ENCODE measurements at places on chromosomes 2 and 18. TPM values are rescaled to one million over a fixed set of nuclear protein-coding genes. Genes with fewer than 3 reads are reported as not detected.
A peak's percentile ranks its signal among the peaks of the same experiment; 100 is the strongest.

DNA sequence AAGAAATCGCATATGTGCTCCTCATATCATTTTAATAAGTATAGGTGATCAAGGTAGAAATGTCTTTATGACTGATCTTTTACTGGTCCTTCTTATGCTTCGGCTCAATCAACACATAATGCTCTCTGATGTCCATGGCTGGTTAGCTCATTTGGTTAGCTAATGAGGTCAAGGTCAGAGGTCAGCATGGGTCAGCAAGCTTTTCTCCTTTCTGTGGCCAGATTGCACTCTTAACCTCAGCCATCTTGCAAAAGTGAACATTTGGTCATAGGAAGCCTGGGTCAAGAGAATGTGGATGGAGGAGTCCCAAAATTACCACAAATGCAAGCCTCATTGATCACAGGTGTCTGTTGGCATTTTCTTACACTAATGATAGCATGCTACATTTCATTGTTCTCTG lies 35.4 kb upstream of the DARS1 start:
- H3K4me1 ChIP-seq, result peaks cover 17% of the 10 kb centered on the region
- no peak overlapping the region for H3K27ac ChIP-seq
- H3K36me3 ChIP-seq, result no peaks in the 10 kb centered on the region
- DNase-seq, result no peak
- H3K27me3 ChIP-seq, result no peaks in the 10 kb centered on the region
- no peak overlapping the region for H3K4me3 ChIP-seq

DNA sequence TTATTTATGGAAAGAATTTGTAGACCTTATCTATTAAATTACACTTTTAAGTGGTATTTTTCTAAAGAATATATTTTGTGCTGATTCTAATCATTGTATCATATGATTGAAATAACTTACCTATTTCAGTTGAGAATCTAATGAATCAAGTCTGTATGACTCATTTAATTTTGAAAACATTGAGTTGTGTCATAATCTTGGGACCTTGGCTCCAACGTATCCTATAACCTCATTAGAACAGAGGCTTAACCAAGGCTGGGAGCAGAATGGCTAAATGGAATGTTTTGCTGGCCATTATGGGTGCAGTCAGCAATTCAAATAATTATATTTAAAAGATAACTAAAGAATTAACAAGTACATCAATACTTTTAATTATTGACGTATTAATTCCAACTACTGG lies 19.6 kb upstream of the GULP1 start:
- peaks cover 3% of the 10 kb centered on the region for H3K36me3 ChIP-seq
- no peak overlapping the region for H3K27ac ChIP-seq
- H3K4me1 ChIP-seq, result peaks cover 4% of the 10 kb centered on the region
- DNase-seq, result no peak

DNA sequence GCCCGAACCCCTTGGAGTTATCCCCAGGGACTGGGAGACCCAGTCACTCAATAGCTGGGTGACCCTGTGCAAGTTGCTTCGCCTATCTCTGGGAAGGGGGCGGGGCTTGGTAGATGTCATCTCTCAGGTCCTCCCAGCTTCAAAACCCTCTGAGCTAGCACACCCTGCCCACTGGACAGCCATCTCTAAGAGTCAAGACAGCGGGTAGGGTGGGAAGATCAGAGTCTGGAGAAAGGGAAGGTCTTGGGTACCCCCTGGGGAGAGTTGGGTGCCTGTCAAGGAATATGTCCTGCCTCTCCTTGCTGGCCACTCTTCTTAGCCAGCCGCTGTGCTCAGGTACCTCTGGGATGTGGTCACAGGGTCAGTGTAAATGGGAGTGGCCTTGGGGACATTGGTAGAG lies 8.0 kb downstream of the GLI2 start:
- no peak overlapping the region for H3K4me3 ChIP-seq
- DNase-seq, result no peak
- H3K27ac ChIP-seq, result no peak overlapping the region
- peaks cover 41% of the 10 kb centered on the region for H3K4me1 ChIP-seq

RTKN gene
- 88.9 TPM for total RNA-seq

DNA sequence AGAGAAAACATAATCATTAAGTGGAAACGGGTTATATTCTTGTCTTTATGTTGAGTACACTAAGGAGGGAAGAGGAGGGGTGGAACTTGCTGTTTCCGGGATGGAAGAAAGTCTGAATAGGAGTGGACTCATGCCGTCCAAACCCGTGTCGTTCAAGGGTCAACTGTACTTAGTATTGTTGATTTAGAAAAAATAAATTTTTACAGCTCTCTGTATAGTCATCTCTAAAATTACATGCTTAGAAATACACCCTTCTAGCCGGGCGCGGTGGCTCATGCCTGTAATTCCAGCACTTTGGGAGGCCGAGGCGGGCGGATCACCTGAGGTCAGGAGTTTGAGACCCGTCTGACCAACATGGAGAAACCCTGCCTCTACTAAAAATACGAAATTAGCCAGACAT lies 29.4 kb downstream of the RIF1 start:
- H3K36me3 ChIP-seq, result peaks cover 31% of the 10 kb centered on the region
- H3K27ac ChIP-seq, result no peak overlapping the region
- no peaks in the 10 kb centered on the region for H3K4me1 ChIP-seq
- no peak for DNase-seq
- H3K27me3 ChIP-seq, result no peaks in the 10 kb centered on the region
- no peak overlapping the region for H3K4me3 ChIP-seq

DNA sequence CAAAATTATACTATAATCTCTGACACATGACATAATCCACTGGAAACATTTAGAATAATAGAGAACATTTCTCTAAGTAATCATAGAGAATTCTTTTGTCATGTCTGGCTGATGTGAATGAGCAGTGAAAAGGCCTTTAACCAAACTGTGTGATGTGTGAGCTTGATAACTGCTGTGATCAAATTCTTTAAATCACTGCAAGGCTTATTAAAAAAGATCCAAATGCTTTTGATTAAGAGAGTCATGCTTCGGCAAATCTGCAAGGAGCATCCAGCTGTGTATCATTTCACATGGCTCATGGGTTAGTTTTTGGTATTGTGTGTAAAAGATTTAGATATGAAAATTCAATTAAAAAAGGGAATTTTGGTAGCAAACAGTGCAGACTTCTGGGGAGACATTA lies 58.6 kb upstream of the TFPI start:
- no peaks in the 10 kb centered on the region for H3K36me3 ChIP-seq
- DNase-seq, result no peak
- H3K27ac ChIP-seq, result no peak overlapping the region
- H3K27me3 ChIP-seq, result no peaks in the 10 kb centered on the region

GRCh38 chr2:152920846-152921245 lies 202.4 kb downstream of the ARL6IP6 start:
- no peak overlapping the region for H3K27ac ChIP-seq
- DNase-seq, result no peak
- H3K27me3 ChIP-seq, result peaks cover 43% of the 10 kb centered on the region
- no peaks in the 10 kb centered on the region for H3K4me1 ChIP-seq
- no peaks in the 10 kb centered on the region for H3K36me3 ChIP-seq
- no peak overlapping the region for H3K4me3 ChIP-seq

DNA sequence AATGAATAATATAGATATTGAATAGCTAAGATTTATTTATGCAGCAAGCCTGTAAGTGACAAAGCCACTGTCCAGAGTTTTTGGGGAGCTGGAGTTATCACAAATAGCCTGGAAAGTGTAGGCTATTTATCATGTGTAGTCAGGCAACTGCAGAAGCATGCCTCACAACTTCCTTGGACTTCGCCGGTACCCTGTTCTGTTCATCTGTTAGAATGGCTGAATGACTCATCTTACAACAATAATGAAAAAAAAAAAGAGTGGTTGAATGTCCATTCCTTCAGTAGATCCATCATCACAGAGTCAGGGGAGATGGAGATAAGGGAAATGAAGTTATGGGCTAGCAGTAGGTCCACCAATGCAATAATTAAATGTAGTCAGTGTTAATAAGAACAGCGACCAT lies 24.0 kb upstream of the ATP5MC3 start:
- H3K36me3 ChIP-seq, result no peaks in the 10 kb centered on the region
- no peak overlapping the region for H3K4me3 ChIP-seq
- no peaks in the 10 kb centered on the region for H3K4me1 ChIP-seq
- DNase-seq, result no peak
- H3K27me3 ChIP-seq, result peaks cover 24% of the 10 kb centered on the region

MAP3K20 gene
- 33.7 TPM for total RNA-seq

DNA sequence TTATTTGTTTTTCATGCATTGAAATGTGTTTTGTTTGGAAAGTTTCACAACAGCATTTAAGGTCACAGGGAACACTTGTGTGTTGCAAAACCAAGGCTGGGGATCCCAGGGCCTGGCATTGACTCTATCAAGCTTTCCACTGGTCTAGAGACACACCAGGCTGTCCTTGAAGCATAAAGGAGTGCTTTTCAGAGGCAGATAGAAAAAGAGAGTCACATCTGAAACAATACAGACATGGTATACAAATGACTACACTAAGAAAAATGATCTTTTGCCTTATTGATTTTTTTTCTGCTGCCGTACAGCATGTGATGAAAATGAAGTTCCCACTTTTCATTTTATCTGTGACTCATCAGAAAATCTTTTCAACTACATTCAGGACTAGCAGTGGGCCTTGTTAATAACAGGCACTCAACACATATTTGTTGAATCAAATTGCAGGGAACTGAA lies 61.9 kb upstream of the ZCCHC2 start:
- H3K27me3 ChIP-seq, result no peaks in the 10 kb centered on the region
- no peak overlapping the region for H3K27ac ChIP-seq
- peaks cover 5% of the 10 kb centered on the region for H3K4me1 ChIP-seq
- no peak for DNase-seq
- H3K36me3 ChIP-seq, result no peaks in the 10 kb centered on the region

DNA sequence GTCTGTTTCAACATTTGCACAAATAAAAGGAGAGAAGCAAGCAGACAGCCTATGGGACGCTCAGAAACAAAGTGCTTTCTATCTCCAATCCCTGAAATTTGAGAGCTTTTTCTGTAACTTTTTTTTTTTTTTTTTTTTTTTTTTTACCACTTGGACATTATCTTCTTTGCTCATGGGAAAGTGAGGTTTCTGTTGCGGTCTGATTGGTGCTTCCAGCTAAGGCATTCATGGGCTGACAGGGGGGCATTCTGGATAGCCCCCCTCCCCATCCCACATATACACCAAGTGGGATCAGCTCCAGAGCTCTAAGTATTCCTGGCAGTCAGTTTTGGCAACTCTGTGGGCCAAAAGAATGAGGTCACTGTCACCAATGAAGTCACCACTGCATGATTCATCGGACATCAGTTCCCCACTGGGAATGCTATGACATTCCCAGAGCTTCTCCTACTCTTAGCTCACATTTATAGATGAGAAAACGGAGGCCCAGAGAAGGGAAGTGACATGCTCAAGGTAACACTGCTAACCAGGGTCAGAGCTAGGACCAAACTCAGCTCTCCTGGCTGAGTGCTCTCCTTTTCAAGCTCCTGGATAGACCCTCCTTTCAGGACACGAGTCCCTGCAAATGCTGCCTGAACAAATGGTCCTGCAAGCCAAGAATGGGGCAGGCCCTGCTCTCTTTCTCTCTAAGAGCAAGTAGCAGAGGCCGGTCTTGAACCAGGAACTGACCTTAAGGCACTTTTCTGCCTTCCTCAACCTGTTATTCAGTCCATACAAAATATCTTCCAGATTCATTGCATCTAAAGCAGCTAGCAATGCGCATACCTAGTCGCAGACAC lies 61.3 kb downstream of the TMEM247 start:
- DNase-seq, result no peak
- H3K27me3 ChIP-seq, result no peaks in the 10 kb centered on the region
- H3K27ac ChIP-seq, result peak overlapping the region; percentile 99
- no peaks in the 10 kb centered on the region for H3K36me3 ChIP-seq
- H3K4me1 ChIP-seq, result peaks cover 31% of the 10 kb centered on the region

DNA sequence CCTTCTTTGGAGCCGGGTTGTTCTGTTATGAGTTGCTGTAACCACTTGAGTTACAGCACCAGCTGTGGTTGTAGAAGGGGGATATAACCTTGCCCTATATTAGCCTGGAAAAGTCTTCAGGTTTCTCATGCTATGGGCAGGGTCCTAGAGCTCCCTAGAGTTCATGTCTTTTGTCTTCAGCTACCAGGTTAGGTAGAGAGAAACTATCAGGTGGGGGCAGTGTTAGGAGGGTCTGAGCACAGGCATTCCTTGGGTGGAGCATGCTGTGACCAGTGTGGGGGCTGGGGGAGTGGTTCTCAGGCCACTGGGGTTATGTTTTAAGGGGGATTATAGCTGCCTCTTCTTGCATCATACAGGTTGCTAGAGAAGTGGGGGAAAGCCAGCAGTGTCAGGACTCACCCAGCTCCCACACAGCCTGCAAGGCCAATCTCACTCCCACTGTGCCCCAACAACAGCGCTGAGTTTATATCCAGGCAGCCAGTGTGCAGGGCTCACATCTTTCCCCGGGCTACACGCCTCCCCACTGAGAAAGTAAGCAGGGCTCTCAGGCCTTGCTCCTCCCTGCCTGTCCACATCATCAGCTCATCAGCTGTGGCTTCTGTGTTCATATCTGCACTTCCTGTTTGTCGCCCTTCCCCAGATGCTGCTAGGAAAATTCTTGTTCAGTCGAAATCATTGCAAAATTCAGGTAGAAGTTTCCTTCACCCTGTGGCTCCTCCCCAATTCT lies 133.8 kb upstream of the NRXN1 start:
- H3K36me3 ChIP-seq, result no peaks in the 10 kb centered on the region
- H3K27ac ChIP-seq, result no peak overlapping the region

CD8B2 gene
- total RNA-seq, result not detected

- no peak overlapping the region for H3K4me3 ChIP-seq
- no peak for DNase-seq
- H3K4me1 ChIP-seq, result no peaks in the 10 kb centered on the region
- H3K27me3 ChIP-seq, result peaks cover 16% of the 10 kb centered on the region
- H3K27ac ChIP-seq, result no peak overlapping the region
- H3K36me3 ChIP-seq, result no peaks in the 10 kb centered on the region
Measured at GRCh38 chr2:166013878-166014277, 60.3 kb upstream of the TTC21B start.

DNA sequence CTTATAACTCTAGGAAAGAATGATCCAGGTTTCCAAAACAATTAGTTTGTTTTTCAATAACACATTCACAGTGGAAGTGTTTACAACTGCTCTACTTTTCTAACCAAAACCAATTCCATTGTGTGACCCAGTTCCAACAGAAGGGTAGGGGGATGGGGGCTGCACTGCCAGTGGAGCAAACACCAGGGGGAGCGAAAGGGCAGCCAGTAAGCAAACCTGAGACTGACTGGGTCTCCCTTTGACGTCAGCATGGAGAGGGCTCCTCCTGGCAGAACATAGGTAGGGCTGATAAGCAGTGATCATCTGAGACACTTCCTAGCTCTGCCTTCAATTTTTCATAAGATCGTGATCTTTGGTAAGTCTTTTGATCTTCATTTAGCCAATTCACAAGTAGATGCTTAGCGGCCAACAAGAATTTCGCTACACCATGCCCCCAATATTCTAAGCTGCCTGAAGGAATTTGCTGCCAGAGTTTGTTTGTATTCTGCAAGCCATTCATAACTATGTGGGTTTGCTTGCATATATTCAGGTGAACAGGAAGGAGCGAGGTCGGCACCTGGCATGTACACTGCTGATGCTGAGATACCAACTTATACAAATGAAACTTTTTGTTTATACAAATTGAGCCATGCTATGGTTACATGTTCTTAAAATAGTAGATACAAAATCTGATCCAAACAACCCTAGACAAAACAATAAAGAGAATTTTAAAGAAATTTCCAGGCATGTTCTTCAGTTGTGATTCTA lies 45.9 kb downstream of the ST6GAL2 start:
- H3K4me1 ChIP-seq, result peaks cover 30% of the 10 kb centered on the region
- H3K4me3 ChIP-seq, result no peak overlapping the region
- peak; percentile 50 for DNase-seq
- peaks cover 4% of the 10 kb centered on the region for H3K27me3 ChIP-seq
- no peaks in the 10 kb centered on the region for H3K36me3 ChIP-seq

- no peak overlapping the region for H3K27ac ChIP-seq
- no peak for DNase-seq
- no peak overlapping the region for H3K4me3 ChIP-seq
Measured at GRCh38 chr2:158179660-158180059, 78.0 kb downstream of the UPP2 start.

GRCh38 chr2:126831234-126832005 lies 67.3 kb upstream of the TEX51 start:
- DNase-seq, result no peak
- no peaks in the 10 kb centered on the region for H3K36me3 ChIP-seq
- H3K27ac ChIP-seq, result no peak overlapping the region
- no peak overlapping the region for H3K4me3 ChIP-seq

Measured in mesothelial cell of epicardium (in vitro differentiated cells).